ENCODE measurements at places on chromosomes 16 and 17.

GRCh38 chr16:25771812-25772568, 80.2 kb downstream of the HS3ST4 start:
- DNase-seq = no peak

DNA sequence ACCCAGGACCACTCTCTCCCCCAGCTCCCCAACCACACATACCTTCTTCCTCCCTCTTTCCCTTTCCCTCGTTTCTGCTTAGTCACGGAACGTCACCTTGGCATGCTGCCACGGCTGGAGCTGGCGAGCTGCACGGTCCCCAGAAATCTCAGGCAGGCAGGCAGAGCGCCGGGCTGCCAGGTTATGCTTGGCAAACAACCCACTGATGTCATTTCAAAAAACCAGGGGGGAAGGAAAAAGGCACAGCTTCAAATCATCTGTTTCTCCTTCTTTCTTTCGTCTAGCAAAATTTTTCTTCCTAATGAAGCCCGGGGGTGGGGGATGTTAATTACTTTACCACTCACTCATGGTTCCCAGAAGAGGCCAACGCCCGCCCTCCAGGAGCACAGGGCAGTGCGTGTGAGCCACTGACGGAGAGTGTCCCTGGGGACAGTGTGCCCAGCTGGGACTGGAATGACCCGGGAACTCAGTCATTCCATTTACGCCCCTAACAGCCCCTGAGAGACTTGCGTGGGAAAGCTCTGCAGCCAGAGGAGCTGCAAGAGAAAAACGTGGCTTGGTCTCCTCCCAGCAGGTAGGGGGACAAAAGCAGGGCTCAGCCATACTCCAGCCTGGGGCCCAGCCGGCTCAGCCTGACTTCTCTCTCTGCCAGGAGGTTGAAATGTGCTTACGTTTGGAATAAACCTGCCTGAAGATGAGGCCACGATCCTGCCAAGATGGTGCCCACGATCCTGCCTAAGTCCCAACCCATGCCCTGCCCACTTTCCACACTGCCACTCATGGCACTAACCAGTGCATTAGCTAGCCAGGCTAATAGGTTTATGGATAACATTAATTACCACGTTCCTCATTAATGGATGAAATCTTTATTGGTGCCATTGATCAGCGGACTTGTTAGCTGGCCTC, 198.9 kb downstream of the ZFHX3 start:
- DNase-seq = peak; percentile 46

DNA sequence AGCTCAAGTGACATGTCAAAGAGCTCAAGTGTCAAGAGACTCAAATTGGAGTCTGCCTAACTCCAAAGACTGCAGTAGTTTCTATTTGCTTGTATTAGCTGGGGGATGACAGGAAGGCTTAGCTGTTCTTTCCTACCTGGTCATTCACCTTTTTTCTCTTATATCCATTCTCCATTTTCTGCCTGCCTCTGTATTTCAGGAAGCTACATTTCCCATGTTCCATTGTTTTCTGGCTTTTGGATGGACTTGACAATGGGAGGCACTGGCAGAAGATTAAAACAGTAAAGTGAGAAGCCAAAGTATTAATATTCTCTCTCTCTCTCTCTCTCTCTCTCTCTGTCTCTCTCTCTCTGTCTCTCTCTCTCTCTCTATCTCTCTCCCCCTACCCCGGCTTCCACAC, 135.7 kb upstream of the ADAMTS18 start:
- no peak for DNase-seq

GRCh38 chr17:9346296-9346926, 229.2 kb downstream of the STX8 start:
- no peak for DNase-seq

GRCh38 chr16:9860876-9861275, 321.4 kb downstream of the GRIN2A start:
- DNase-seq = no peak

GRCh38 chr17:69851736-69852135, 223.3 kb upstream of the KCNJ16 start:
- no peak for DNase-seq

DNA sequence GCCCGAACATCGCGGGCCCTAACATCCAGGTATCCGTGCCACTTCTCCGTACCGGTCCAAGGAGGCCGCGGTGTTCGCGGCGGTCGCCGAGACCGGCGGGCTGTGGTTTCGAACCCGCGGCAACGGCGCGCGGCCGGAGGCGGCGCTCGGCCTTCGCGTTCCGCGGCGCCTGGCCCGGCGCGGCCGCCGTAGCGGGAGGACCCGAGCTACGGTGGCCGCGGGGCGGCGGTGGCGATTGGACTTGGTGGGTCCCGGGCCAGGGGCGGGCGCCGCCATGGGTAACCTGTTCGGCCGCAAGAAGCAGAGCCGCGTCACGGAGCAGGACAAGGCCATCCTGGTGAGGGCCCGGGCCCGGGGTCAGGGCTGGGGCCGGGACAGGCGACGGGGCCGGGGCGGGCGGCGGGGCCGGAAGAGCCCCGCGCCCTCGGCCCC, at the start of gene CHMP6:
Gene CHMP6 (plus strand): TSS at position 197 of the 432 bp plus-strand sequence. CDS start 78 bp downstream, at position 275.
- peak; percentile 96 for DNase-seq

DNA sequence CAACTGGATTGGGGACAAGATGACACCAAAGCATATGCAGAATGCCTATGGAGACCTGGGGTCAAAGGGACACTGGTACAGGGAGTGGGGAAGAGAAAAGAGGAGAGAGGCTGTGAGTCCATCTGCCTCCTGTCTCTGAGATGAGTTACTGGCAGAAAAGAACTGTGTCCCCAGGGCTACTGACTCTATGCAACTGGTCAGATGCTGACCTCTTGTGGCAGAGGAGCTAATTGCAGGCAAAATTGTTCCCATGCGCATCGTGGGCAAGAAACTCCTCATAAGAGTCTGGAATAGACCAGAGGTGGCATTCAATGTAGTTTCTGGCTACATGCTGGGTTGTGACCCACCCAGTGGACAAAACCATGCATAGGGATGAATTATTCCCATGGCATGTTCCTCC, 26.1 kb upstream of the MLKL start:
- peak; percentile 74 for DNase-seq

GRCh38 chr16:67504031-67505021, 21.0 kb upstream of the AGRP start:
- DNase-seq = no peak

GRCh38 chr17:59469786-59470485, 95.5 kb upstream of the DHX40 start:
- no peak for DNase-seq

DNA sequence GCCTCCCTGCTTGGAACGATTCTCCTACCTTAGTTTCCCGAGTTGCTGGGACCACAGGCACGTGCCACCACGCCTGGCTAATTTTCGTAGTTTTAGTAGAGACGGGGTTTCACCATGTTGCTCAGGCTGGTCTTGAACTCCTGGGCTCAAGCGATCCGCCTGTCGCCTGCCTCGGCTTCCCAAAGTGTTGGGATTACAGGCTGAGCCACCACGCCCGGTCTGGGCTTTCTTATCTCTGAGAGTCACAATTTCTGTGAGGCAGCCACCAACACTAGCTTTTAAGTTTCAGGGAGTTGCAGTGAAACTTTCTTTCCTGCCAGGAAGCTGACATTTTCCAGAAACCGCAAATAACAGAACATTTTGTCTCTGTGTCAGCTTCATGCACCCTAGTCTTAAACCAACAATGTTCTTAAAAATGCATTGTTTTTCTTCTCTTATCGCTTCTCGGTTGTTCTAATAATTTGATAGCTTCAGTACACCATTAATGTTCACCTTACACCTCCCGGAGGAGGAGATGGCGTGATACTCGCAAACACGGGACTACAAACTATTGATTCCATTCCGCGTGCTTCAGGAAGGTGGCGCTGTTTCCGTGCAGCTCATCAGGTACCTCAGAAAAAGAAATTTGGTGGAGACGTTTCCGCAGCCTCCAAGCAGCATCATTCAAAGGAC, 7.4 kb upstream of the DHRS7B start:
- peak; percentile 80 for DNase-seq

- DNase-seq = no peak
These were observed 74.0 kb upstream of the SIAH1 start for GRCh38 chr16:48459167-48459566.

DNA sequence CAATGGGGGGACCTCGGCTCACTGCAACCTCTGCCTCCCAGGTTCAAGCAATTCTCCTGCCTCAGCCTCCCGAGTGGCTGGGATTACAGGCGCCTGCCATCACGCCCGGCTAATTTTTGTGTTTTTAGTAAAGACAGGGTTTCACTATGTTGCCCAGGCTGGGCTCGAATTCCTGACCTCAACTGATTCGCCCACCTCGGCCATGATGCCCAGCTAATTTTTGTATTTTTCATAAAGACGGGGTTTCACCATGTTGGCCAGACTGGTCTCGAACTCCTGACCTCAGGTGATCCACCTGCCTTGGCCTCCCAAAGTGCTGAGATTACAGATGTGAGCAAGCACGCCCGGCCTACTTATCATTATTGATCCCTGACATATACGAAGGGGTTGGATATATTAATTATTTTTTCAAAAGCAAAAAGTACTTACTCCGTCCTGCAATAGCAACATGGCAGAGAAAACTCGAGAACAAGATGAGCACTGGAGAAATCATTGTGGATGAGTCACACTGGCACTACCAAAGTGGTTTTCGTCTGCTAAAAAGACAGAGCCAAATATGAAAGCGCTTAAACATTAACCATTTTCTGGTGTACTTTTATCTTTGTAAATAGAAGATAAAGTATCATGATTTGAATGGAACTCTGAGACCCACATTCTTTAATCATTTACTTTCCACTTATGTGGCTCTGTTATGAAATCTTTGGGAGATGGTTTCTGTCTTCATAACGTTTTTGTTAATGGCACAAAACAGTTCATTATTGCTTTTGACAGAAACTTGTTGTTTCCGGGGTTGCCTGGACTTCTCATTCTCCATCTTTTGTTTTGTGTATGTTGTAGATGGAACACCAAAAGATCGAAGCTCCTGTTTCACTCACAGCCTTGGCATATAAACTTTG, at the start of gene APOH:
Gene APOH (minus strand): TSS at position 529 of the 896 bp plus-strand sequence. CDS start 36 bp downstream, at position 493.
- DNase-seq = no peak

DNA sequence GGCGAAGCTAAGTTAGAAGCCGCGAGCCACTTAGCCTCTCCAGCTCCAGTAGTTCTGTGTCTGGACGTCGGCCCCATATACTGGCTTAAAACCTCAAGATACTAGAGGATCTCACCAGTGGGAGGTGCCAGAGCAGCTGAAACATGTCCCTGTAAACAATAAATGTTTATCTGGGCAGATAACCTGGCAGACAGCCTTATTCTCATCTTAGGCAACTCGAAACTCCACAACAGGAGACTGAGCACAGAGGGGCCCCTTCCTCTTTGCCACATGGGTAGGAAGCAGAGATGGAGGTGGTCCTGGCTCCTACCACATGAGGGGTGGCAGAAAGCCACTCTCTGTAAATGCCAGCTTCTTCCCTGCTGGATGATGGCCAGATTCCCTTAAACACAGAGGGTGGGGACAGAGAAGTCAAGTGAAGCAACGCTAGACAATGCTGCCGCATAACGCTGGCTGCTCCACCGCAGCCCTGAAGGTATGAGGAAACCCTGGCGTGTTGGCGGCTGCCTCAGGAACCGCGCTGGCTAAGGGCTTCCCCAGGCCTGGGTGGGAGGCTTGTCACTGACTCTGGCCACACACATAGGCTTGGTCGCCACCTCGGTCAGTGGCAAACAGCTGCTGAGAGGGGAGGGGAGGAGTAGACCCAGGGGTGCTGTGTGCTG, 67.9 kb downstream of the HIC1 start:
- DNase-seq = peak; percentile 40

- DNase-seq = peak; percentile 37
These were observed 229.0 kb upstream of the NLRP1 start for GRCh38 chr17:5813357-5813756.

GRCh38 chr16:60200161-60200560, 1466.0 kb upstream of the GOT2 start:
- no peak for DNase-seq

DNA sequence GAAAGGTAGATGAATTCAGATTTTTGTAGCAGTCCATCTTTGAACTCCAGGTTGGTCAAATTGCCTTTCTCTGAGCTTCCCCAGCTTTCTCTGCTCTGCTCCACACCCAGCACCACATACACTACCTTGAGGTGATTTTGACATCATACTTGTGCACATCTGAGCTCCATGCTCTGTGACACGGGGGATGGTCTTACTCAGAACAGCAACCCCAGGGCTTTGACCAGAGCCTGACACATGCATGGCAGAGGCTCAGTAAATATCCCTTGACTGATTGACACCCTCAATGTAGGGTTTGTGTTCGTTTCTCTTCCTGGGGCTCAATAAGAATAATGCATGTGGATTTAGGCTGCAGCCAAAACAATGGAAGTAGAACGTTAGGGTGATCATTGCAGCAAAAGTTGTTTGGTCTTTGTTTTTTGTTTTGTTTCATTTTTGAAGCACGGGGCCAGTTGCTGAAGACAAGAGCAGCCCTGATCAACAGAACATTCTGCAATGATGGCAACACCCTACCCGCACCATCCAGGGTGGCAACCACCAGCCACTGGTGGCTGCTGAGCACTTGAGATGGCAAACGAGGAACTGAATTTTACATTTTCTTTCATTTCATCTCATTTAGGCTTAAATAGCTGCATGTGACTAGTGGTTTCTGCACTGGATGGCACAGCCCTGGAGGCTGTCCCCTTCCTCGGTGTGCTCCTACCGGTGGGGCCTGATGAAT, 224.8 kb upstream of the TNRC6C start:
- peak; percentile 1 for DNase-seq

DNA sequence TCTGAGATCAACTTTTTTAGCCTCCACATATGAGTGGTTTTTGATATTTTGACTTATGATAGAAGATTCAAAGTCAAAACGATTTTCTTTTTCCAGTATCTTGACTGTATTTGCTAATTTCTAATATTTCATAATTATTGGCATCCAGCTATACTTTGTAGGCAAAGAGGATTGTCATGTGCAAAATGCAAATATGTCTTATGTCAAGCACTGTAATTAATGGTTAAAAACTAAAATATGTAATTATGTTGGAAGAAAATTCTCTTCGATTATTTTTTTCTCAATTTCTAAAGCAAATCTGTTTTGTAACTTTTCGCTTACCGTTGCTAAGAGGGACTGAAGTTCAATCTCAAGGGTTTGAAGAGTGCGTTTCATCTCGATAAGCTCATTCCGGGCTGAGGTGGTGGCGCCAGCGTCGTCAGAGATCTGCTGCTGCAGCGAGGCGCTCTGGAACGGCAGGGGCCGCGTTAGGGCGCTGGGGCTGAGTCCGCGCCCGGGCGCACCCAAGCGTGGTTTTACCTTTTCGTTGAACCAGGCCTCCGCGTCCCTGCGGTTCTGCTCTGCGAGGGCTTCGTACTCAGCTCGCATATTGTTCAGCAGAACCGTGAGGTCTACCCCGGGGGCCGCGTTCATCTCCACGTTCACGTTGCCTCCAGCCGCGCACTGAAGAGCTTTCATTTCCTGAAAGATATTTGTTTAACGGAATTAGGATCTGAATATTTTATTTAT, 3.0 kb downstream of the KRT27 start:
- DNase-seq = peak; percentile 48

DNA sequence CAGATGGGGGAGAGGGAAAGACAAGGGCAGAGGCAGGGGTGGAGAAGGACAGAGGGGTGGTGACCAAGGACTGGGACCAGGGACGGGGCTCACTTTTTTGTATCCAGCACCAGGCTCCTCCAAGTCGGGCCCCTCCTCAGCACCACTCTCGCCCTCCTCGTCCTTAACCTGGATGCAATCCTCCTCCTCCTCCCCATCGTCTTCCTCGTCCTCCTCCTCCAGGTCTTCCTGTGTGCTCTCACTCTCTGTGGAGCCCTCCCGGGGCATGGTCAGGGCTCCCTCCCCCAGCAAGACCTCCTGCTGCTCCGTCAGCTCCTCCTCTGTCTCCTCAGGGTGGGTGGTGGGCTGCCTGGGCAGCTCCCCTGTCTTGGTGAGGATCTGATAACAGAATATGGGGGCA, 16.8 kb downstream of the G6PC3 start:
- peak; percentile 33 for DNase-seq

All from iPS-NIHi11 (cell line).